ENCODE measurements at places on chromosomes 7 and 10. TPM values are rescaled to one million over a fixed set of nuclear protein-coding genes. Genes with fewer than 3 reads are reported as not detected.
A peak's percentile ranks its signal among the peaks of the same experiment; 100 is the strongest.

DNA sequence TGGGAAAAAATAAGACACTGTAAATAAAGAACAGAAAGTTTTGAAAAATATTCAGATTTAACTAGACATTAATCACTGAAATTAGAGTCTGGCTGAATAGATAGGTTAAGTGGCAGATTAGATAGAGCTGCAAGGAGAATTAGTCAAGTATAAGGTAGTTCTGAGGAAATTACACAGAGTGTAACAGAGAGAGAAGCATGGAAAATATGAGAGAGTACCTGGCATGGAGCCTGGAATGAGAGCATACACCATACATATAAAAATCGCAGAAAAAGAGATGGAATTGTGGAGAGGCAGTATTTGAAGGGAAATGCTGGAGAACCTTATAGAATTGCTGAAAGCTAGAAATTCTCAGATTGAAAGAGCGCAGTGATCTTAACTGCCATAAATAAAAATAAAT is 46.9 kb downstream of the ZNRF2 start:
- DNase-seq: peak; percentile 50

- peak; percentile 59 for DNase-seq
Observed at GRCh38 chr10:33327751-33328150, 6.7 kb downstream of the NRP1 start.

- DNase-seq: no peak
Observed at GRCh38 chr7:91343996-91344629, 79.9 kb downstream of the FZD1 start.

GRCh38 chr7:42107484-42108240 is 129.3 kb downstream of the GLI3 start:
- peak; percentile 32 for DNase-seq

GRCh38 chr10:72692744-72692993 is 726 bp downstream of the MCU start:
- DNase-seq: no peak

DNA sequence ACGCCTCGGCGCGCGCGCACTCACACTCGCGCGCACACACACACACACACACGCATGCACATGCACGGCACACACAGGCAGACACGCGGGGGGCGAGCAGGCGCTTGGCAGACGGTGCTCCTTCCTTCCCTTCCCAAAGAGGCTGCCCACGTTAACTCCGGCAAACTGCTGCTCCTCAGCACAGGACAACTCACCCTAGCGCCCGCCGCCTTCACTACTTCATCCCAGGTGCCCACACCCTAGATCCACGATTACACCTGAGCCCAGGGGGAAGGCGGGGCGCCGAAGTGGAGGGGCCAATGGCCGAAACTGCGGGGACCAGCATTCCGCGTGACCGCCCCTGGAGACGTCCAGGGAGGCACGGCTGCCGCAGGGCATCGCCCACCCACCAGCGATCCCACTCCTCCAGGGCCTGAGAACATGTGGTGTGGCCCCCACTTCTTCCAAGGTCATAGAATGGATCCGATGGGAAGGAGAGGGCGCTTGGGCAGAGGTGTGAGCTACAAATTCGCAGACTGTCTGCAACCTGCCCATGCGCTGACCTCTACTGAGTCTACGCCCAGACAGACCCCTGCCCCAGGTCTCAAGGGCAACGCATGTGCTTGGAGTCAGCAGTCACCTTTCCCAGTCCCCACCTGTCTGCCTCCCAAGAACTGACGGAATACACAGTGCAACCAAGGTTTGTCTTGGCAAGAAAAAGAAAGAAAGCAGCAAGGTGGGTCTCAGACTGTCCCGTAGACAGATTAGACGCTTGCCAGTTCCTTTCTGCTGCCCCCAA is 74.6 kb downstream of the CALN1 start:
- no peak for DNase-seq

GRCh38 chr7:105098863-105099515 is 85.0 kb downstream of the KMT2E start:
- peak; percentile 44 for DNase-seq

DNA sequence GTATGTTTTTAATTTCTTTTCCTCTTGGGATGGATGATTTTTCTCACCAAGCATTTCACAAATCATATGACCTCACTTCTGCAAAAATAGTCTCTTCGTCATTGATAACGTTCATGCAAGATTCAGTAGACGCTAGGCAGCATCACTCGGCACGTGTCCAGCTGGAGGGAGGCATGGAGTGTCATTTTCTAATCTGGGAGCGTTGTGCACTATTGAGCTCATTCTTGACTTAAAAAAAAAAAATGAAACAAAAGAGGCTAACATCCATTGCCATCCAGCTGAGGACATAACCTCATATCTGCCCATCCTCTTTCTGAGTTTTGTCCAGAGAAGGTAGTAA is 56.2 kb downstream of the COL17A1 start:
- no peak for DNase-seq

DNA sequence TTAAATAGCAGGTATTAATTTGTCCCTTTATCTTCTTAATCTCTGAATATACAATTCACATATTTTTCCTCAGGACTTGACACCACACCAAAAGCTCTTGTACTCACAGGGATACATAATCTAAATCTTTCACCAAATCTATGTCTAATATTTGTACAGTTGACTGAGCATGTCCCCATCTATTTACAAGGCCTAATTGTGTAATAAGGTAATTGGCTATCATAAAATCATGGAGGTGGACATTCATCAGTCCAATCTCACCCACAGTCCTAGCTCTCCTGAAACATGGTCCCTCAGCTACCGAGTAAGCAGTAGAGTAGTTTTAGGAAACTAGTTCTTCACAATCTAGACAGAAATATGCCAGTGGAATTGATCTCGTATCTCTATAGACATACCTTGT is 30.3 kb upstream of the EGFR start:
- DNase-seq: no peak

- DNase-seq: peak; percentile 58
Observed at GRCh38 chr7:22499044-22499443, 944 bp downstream of the STEAP1B start.

DNA sequence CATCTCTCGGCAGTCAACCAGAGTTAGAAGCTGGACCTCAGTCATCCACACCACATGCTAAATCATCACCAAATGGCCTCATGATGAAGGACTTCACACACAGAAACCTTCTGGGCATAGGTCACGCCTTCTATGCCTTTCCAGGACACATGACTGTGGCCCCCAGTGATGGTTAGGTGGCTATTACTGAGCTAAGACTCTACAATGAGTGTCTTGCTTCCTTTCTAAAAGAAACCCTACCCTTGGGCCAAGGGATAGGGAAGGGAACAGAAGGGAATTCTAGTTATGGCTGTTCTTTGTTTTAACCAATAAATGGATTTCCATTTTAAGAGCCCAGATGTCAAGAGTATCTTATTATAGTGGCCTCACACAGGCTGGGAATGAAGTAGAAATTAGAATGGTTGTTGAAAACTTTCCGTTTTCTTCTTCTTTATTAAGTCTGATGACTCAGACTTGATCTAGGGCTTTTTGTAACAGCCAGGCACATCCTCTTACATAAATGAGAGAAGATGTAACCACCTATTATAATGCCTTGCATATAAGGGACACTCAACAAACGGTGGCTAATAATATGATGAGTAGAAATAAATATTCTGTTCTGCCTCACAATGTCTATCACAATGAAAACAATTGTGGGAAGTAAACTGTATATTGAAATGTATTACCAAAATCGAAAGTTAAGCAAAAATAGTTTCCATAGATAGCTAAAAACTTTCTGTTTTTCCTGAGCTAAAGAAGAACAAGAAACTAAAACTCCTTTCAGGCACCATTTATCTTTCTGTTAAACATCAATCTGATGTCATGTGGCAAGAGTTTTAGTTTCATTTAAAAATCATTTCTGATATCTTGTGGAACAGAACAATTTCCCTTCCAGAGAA is 62.5 kb upstream of the TOMM7 start:
- DNase-seq: no peak

DNA sequence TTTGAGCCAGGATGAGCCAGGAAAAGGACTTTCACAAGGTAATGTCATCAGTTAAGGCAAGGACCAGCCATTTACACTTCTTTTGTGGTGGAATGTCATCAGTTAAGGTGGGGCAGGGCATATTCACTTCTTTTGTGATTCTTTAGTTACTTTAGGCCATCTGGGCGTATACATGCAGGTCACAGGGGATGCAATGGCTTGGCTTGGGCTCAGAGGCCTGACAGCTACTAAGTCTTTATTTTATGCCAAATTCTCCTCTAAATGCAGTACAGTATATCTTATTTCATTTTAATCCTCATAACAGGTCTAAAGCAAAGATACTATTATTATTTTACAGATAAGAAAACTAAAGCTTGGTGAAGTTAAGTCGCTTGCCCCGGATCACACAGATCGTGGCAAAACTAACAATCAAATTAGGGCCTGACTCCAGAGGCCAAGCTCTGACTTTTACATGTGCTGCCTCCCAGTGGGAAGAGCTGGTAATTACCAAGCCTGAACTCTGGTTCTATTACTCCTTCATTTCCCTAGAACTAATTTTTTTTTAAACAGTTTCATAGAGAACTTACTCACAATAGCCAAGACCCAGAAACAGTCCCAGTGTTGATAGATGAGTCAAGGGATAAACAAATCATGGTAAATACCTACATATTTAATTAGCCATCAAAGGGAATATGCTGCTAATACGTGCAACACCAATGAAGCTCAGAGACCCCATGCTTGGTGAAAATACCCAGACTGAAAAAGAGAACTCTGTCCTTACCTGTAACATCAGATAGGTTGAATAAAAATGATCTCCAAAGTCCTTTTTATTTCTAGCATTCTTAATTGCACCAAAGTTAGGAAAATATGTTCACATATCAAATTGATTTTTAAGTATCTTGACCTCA is 35.4 kb downstream of the C7orf25 start:
- DNase-seq: peak; percentile 77

- DNase-seq: no peak
Observed at GRCh38 chr7:41820111-41820671, 117.3 kb upstream of the INHBA start.

GRCh38 chr7:37297546-37297945 is 151.1 kb downstream of the ELMO1 start:
- DNase-seq: peak; percentile 71

DNA sequence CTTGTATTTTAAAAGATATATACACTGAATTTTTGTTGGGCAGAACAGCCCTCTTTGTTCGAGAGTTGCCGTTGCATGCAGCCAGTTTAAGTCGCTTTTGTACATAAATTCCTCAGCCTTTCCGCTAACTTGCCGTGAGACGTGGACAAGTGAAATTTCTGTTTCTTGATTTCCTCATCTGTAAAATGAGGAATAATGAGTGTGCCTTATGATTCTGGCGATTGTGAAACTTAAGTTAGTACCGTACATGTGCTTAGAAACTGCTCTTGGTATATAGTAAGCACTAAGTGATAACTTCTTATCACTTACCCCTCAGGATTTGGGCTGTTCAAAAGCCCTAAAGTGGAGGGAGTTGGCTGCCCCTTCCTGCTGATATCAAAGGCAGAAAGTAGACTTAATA is 1.4 kb downstream of the CCNJ start:
- DNase-seq: peak; percentile 47

DNA sequence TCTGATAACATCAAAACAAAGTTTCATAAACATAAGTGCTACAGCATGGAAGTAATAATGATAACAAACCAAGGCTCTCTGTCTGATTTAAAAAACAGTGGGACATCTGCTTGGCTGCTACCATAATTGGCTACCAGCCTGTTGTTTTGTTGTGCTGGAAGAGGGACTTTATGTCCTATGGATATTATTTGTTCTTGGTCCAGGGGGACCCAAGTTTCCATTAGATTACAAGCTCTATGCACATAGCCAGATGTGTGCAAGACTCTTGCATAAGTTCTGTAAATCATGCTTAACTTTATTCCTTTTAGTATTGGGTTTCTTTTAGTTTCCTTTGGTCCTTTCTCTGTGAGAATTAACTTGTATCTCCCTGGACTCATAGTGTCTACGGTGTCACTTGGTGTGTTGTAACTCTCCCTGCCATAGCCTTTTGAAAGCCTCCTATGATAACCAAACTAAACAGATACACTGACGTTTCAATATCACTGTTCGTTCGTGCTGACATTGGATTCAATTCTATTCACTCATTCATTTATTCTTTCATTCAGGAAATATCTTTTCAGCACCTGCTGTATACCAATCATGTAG is 41.4 kb upstream of the CD36 start:
- DNase-seq: no peak

DNA sequence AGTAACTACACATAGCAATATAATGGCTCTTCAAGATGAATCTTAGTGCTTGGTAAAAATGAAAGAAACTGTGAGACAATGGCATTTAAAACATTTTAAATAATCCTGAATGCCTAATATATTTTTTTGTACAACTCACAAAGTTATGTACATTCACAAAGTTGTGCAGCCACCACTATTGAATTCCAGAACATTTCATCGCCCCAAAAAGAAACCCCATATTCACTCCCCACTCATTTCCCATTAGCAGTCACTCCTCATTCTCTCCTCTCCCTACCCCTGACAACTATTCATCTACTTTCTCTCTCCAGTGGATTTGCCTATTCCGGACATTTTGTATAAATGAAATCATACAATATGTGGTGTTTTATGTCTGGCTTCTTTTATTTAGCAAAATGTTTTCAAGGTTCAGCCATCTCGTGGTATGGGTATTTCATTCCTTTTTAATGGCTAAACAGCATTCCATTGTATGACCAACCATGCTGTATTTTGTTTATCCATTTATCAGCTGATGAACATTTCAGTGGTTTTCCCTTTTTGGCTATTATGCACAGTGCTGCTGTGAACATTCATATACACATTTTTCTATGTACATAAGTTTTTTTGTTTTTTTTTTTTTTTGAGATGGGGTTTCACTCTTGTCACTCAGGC is 34.7 kb downstream of the ENTPD7 start:
- DNase-seq: no peak

GRCh38 chr7:46352004-46352954 is 431.2 kb upstream of the IGFBP3 start:
- peak; percentile 83 for DNase-seq

DNA sequence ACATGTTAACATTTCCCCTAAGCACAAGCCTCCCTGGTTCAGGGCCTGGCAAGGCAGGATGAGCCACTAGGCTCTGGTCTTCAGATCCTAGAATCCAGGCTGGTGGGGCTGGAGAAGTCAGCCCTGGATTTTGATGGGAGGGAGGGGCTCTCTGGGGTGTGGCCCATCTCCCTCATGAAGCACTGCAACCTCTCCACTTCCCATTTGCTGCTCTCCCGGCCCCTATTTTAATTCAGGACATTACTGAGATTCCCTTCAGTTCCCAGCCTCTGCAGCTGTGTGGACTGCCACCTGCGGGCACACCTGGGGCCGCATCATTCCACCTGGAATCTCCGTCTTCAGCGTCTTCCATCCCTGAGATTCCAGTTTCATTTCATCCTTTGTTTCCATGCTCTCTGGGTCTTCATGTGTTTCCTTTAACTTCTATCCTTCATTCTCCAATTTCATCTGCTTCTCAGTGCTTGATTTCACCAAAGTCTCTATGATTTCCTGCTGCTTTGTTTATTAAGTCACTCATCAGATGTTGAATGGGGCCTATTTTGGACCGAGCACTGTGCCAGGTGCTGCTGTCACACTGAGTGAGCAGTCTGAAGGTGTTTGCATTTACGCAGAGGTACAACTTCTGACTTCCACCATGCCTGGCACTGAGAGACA is 253.6 kb downstream of the WDR37 start:
- DNase-seq: no peak

The LIPJ gene
- total RNA-seq: not detected

The TMEM273 gene
- 49.9 TPM for total RNA-seq

The SLC26A4 gene
- 8.0 TPM for total RNA-seq

The CTNNA3 gene
- under 0.01 TPM for total RNA-seq

The CLCN1 gene
- not detected for total RNA-seq

The ARHGEF35 gene
- under 0.01 TPM for total RNA-seq

The AFAP1L2 gene
- 27.7 TPM for total RNA-seq

The CALY gene
- total RNA-seq: not detected

The OR2A5 gene
- not detected for total RNA-seq

The GNAT3 gene
- total RNA-seq: not detected

The GJD4 gene
- total RNA-seq: not detected

The CYP2C8 gene
- total RNA-seq: under 0.01 TPM

The NPY gene
- not detected for total RNA-seq

The CYP3A4 gene
- total RNA-seq: not detected

All from dermis blood vessel endothelial cell (primary cell).